Fibroblast of upper back skin (primary cell): ENCODE measurements at places on chromosomes 7 and 10.

DNA sequence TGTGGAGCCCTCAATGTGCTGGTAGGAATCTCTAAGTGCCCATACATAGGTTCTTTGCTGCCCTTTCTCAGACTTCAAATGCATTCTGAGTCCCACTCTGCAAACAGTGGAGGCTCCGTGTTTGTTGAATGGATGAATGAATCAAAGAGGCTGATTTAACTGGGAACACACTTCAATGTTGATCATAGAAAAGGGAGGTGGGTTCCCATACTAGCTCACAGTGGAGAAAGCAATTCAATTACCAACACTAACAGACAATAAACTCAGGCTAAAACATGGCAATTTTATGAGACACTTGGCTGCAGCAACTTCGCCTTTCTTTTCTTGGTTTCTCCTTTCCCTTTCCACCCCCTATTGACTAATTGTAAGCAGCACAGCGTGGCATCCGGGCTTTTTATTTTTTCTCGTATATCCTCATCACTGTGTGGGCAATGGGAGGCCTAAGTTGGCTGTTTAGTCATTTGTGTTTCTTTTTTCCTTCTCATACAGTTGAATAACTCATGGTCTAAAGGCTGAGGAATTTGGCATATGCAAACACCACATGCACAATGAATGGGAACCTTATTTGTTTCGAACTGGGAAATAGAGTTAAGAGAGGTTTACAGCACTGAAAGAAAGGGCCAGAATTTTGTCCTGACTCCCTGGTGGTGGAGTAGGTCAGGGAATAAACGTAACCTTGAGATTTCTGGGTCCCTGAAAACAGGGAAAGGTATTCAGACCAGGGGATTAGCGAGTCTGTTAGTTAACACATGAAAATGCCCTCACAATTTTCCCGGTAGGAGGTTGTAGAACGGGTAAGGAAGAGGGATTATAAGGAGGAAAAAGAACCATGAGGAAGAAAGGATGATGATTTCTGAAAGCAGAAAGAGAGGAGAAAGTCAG is 858.5 kb downstream of the KCNMA1 start:
- peak; percentile 57 for DNase-seq

DNA sequence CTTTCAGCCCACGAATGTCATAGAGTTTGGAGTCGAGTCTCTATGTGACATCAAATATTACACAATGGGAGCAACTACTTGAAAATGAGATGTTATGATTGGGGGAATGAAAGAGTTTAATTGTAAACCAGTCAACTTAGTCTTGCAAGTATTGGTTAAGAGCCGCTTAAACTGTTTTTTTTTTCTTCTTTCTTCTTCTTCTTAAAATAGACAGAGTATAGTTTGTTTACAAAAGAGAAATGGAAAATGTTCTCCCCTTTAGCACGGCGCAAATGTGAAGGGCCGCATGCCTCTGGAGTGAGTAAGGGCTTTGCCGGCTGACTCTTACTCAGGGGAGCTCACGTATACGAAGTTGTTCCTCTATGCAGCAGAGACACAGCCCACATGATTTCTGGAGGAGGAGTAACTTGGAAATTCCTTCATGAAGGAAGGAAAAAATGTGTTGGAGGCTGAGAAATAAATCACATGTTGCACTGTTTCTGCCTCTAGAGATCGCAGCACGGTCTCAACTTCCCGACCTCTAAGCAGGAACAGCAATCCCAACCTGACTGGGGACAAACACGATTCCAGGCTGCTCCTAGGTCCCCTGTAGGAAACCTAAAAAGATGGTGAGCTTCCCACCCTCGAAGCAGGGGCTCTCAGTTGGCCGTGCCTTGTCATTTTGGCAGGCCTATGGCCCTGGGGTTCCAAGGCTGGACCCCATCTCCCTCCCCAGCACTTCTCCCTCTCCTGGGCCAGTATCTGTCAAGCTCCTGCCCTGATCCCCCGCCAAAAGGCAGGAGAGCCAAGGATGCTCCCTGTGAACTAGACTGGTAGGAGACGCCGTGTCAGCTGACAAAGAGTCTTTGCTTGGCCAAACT is 44.8 kb downstream of the MYOF start:
- peak; percentile 99 for DNase-seq

- peak; percentile 74 for DNase-seq
These were observed 222.6 kb upstream of the KLF14 start for GRCh38 chr7:130956417-130957136.

- DNase-seq, result no peak
These were observed 243.8 kb downstream of the MTERF1 start for GRCh38 chr7:91636728-91637127.

DNA sequence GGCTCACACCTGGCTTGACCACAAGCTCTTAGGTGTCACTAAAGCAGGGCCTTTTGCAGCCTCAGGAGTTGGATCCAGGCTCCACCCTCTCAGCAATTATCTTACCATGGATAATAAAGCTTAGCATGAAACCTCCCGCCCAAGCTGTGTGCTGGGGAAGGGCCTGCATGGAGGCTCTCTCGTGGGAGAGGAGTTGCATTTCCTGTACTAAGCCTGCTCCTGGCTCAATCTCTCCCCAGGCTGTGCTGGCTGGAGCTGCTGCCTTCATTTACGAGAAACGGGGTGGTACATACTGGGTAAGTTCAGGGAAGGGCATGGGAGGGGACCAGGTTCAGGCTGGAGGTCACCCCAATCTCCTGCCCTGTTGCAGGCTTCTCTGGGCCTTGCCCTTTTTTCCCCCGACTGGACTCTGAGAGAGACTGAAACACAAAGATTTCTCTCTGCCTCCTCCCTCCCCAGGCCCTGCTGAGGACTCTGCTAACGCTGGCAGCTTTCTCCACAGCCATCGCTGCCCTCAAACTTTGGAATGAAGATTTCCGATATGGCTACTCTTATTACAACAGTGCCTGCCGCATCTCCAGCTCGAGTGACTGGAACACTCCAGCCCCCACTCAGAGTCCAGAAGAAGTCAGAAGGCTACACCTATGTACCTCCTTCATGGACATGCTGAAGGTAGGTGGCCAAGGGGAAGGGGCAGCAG is 2.7 kb downstream of the TMEM176A start:
- no peak for DNase-seq

DNA sequence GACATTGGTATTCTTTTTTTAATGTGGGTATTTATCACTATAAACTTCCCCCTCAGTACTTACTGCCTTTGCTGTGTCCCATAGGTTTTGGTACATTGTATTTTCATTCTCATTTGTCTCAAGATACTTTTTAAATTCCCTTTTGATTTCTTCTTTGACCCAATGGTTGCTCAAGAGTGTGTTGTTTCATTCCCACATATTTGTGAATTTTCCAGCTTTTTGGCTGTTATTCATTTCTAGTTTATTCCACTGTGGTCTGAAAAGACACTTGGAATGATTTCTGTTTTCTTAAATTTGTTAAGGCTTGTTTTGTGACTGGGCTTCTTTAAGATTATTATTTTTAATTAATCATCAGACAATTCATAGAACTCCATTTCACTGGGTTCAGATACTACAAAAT is 105.0 kb downstream of the EPC1 start:
- peak; percentile 20 for DNase-seq

- DNase-seq, result no peak
These were observed 304.7 kb downstream of the CDK14 start for GRCh38 chr7:90900628-90901356.

DNA sequence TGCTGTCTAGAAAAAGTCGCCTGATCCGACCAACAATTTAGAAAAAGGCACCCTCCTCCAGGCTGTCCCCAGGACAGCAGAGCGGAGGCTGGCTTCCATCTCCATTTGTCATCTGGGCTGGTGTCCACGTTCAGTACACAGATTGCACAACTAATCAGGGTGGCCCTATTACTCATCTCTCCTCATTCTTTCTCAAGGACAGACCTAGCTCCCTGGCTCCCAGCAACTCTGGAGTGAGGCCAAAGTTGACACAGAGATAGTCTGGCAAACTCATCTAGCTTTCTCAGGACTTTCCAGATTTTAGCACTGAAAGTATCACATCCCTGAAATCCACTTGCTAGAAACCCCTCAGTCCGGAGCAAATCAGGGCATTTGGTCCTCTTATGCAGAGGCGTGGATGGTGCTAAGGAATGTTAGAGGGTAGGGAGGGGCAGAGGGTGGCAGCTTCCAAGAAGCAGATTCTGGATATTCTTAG is 75.1 kb downstream of the DNAH11 start:
- DNase-seq, result peak; percentile 50
